ENCODE measurements at places on chromosomes 6 and 20. TPM values are rescaled to one million over a fixed set of nuclear protein-coding genes. Genes with fewer than 3 reads are reported as not detected.

- no peak for DNase-seq
Observed at GRCh38 chr6:16329233-16329632, 90.8 kb downstream of the GMPR start.

Gene MEP1A
- total RNA-seq = not detected

Gene LPA
- total RNA-seq = 0.18 TPM

DNA sequence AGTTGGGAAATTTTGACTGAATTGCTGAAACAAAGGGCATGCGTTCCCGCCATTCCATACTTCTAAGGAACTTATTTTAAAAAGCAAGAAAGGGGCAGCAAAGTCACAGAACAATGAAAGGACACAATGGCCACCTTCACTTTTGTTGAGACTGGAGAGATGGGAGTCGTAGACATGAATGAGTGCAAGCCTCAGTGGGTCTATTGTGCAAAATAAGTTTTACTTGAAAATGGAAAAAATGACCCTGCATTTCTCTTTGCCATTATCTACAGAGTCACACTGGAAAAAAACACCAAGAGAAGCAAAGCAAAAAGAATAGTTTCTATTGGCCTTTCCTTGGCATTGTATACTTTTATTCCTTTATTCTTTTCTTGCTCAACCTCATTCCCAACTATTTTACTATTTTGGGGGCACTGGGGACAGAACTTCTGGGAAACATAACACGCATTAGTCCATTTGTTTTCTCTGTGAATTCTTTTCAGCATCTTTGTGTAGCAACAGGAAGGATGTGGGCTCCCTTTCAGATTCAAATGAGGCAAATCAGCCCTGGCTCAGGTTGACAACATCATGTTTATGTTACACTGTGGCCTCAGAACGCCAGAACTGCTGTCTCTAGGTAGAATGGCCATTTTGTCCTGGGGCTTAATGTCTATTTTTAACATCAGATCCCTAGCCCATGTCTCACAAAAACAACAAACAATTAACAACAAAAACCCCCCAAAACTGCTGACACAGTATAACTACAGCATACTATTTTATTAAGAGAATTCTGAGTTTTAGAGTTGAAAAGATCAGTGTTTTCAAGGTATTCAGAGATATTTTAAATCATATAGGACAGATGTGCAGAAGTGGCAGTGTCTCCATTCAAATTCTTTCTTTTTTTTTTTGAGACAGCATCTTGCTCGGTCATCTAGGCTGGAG lies 122.2 kb downstream of the FYN start:
- no peak for DNase-seq

- DNase-seq = no peak
Observed at GRCh38 chr6:44122801-44123200, 4.5 kb downstream of the MRPL14 start.

- no peak for DNase-seq
Observed at GRCh38 chr6:9482030-9482738, 932.7 kb downstream of the TFAP2A start.

- no peak for DNase-seq
Observed at GRCh38 chr20:39668038-39668437, 705.9 kb downstream of the DHX35 start.

- peak; percentile 41 for DNase-seq
Observed at GRCh38 chr6:107118976-107119375, 3.7 kb upstream of the BEND3 start.

DNA sequence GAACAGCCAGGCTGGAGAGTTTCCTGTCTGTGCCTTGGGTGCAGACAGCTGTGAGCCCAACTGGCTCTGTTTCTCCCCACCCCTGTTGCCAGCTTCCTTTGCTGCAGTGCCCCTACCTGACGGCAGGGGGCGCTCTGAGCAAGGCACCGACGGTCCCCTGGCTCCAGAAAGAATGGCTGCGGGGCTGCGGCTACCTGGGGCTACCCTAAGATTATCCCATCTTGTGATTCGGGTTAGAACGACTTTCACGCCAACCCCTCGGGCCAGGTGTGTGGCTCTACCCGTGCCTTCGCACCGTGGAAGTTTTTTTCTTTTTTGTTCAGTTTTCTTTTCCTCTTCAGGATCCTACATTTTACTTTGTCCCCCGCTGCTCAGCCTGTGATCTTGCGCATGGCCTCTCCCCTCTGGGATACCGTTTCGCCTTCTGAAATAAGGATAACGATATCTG lies 33.4 kb upstream of the AAR2 start:
- DNase-seq = peak; percentile 76
